ENCODE measurements at places on chromosomes 7 and 10. TPM values are rescaled to one million over a fixed set of nuclear protein-coding genes. Genes with fewer than 3 reads are reported as not detected.

Gene ABCB4
- polyA plus RNA-seq = 0.06 TPM

Gene ITPRID1
- not detected for polyA plus RNA-seq

Gene HOGA1
- polyA plus RNA-seq = 6.6 TPM

Gene FAM131B
- polyA plus RNA-seq = 0.09 TPM

Gene FAM25A
- not detected for polyA plus RNA-seq

Gene PAX4
- polyA plus RNA-seq = not detected

Gene CDH23
- polyA plus RNA-seq = 21.1 TPM

Gene ZNF479
- not detected for polyA plus RNA-seq

Gene CLEC5A
- polyA plus RNA-seq = not detected

Gene VSIR
- polyA plus RNA-seq = 87.3 TPM
